DMS 273 treated with DMSO at 0.1 percent for 48 hours (cell line): ENCODE measurements at places on chromosomes 16 and 17.

- peak; percentile 31 for DNase-seq
Measured at GRCh38 chr17:21119247-21119918, 7.4 kb upstream of the DHRS7B start.

DNA sequence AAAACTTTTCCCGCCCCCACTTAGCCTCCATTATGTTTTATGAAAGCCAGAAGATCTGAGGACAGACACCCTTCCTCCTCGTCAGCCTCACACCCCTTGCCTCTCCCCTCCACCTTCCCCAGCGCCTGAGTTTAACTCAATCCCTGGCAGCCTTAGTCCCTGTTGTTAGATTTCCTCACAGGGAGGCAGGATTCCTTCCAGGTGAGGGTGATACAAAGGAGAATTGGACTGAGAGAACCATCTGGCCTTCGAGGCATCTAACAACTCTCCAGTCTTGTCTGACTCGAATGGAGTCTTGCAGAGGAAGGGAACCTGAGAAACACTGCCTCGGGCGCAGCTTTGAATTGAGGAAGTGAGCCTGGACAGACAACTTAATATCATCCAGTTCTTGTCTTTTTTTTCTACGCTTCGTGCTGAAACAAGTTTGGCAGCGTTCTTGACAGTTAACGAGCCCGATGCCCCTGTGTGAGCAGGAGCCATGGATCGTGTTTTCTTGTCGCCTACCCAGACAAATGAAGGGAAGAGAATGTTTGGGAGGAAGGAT is 1.3 kb upstream of the ZNF768 start:
- DNase-seq: no peak

GRCh38 chr17:63707151-63707550 is 7.2 kb upstream of the LIMD2 start:
- DNase-seq: no peak

DNA sequence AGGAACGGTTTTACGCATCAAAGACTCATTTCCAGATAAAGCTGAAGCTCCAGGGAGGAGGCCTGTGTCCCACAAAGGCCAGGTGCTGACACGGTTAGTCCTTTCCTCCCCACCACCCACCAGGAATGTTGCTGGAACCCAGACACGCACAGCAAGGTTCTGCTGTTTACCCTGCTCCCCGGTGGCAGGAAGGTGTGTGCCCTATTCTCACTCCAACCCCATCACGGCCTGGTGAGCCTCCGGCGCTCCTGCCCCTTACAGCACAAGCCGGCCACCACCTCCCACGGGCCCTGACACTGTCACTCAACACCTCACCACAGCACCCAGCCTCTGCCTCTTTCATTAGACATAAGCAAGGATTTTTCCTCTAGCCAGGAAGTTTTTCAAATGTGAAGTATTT is 47.8 kb downstream of the ANKRD11 start:
- no peak for DNase-seq

DNA sequence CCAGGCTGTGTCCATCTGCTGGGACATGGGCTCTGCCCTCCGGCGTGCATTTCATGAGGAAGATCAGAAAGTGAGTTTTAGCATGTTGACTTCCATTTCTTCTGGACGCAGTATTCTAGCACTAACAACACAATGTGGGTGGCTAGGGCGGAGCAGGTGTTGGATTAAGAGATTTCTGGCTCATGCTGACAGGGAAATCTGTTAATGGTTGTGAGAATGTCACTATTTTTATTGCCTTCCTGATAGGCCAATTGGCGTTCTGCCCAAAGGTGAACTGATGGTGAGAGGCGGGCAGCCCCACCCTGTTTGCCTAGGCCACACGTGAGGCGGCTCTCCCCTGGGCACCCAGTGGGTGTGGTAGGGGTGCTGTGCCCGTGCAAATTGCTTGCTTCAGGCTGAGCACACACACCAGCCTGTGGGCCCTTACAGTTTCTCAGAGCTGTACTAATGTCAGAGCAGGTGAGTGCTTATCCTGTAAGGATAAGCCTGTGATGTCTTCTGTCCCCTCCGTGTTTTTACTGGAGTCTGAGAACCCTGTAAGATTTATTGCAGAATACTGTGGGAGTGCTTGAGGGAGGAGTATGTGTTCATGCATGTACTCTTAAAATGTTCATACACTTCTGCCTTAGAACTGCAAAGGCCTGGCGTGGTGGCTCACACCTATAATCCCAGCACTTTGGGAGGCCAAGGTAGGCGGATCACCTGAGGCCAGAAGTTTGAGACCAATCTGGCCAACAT is 30.9 kb downstream of the PGS1 start:
- DNase-seq: no peak

DNA sequence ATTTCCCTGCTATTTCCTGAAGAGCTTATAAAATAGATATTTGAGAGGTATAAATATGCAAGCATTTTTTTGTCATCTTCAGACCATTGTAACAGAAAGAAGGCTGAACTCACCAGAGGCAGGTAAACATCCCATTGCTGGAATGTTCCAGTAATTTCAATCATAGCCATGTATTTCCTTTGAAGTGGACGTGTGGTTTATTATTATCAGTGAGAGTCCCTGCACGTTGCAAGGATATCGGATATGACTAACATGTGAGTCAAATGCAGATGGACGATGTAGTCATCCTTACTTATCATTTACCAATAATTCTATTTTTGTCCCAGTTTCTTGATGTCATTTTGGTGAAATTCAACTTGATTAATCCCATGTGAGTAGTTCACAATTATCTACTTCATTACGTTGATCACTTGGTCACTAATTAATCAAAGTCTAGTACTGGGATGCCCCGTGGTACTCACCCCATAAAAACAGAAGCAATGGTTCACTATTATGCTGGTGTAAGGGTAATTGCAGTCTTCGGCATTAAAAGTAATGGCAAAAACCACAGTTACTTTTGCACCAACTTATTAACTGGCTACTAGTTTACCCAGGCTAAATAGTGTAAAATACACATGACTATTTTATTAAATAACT is 89.5 kb downstream of the VAT1L start:
- DNase-seq: no peak

GRCh38 chr16:17252701-17253100 is 218.1 kb downstream of the XYLT1 start:
- no peak for DNase-seq

DNA sequence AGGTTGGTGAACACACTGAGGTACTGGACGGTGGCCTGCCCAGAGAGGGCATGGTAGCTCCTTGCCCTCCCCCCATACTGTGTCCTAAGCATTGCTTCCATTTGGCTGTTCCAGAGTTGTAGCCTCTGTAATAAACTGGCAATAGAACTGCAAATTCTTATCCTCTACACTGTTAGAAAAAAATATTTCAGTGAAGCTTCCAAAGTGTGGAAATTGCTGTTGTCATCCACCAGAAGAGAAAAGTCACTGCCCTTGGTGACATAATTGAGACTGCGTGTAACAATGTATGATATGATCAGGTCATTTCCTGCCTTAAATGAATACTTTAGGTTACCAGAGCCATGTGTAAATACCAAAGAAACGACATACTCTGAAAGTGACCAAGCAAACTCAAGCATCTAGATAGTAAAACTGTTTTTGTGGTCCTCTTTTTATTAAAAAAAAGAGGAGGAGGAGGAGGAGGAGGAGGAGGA is 65.9 kb downstream of the CEP95 start:
- DNase-seq: no peak

DNA sequence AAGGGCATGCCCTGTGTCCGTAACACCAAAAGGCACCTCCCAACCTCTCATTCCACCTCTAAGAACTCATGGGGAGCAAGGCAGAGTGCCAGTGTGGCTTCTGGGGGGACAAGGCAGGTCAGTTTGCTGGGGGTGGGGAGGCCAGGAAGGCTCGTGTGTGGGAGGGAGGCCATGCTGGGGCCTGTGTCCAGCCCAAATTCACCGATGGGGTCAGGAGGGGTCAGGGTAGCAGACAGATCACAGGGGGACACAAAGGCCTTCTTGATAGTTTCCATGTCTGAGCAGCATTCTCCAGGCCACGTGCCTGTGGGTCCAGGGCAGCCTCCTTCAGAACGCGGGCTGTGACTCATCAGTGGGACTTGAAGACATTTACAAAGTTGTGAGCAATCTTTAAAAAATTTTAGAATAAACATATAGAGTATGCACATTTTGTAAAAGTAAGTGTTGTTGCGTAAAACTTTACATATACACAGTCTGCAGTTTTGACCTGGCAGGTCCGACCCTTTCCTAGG is 20.9 kb downstream of the SPACA3 start:
- no peak for DNase-seq

- no peak for DNase-seq
Measured at GRCh38 chr17:32278815-32279214, 13.2 kb downstream of the RHBDL3 start.

- no peak for DNase-seq
Measured at GRCh38 chr17:6639586-6640535, 650 bp downstream of the KIAA0753 start.

DNA sequence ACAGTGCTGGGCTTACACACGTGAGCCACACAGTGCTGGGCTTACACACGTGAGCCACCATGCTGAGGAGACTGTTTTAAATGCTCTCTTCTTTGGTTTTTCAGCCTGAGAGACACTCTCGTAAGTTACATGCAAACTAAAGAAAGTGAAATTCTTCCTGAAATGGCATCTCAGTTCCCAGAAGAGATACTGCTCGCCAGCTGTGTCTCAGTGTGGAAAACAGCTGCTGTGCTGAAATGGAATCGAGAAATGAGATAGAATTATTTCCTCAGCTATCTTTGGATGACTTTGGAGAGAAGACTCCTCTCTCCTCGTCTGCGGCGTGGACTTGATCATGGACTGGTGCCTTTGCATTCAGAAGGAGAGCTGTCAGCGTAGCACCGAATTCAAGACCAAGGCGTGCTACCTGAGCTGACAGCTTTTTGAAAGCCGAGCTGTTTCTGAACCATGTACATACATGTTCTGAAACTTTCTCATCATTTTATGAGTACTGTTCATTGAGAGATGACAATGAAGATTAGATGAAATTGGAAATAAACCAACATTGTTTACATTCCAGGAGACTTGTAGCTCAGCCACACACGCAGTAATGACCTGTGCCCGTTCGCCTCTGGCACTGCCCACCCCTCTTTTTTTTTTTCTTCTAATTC is 21.6 kb upstream of the ENDOV start:
- no peak for DNase-seq

GRCh38 chr16:1082952-1083675 is 10.6 kb downstream of the SSTR5 start:
- no peak for DNase-seq

GRCh38 chr17:60496041-60496440 is 30.0 kb downstream of the APPBP2 start:
- no peak for DNase-seq

DNA sequence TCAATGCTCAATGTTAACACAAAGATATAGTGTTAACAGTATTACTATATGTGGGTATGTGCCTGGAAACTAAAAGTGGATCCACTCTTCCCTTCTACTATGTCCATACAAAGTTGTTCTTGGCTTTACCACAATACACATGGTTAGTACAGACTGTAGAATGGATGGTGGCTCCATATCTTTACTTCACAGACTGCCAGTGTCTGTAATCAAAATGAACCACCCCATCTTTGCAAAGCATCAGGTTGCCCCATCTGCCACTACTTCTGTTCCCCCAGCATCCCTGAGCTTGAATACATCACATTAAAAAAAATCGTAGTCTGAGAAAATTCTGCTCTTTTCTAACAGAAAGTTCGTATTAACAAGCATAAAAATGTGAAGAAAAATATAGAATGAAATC is 30.0 kb downstream of the USP32 start:
- peak; percentile 90 for DNase-seq

- no peak for DNase-seq
Measured at GRCh38 chr16:58187092-58187491, 10.8 kb downstream of the CSNK2A2 start.
